Activated CD4-positive, alpha-beta T cell treated with anti-CD3 and anti-CD28 coated beads, Interleukin-10, Interleukin-2, amounts not matched to agents 100 ng/mL and 50 ng/mL, durations not matched to agents 16 hours and 8 hours (primary cell): ENCODE measurements at places on chromosomes 2 and 18.

DNA sequence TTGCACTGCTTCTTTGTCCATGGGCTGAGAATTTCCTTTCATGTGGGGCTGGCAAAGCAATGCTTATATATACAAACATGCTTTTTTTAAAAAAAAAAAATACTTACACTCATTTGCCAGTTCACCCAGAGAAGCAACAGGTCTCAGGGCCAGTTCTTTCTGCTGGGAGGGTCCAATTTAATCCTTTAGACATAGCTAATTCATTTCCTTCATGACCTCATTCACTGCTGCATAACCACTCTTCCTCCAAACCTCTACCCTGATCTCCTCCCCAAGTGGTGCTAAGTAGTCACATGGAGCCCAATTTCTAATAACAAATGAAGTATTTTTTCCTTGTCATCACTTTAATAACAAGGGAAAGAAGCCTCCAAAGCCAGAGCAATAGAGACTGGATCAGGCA, 17.1 kb upstream of the TMEM178A start:
- DNase-seq: no peak

GRCh38 chr2:17798338-17798737, 17.9 kb upstream of the MSGN1 start:
- no peak for DNase-seq

- DNase-seq: no peak
Measured at GRCh38 chr2:151363709-151364108, 6.3 kb downstream of the TNFAIP6 start.

DNA sequence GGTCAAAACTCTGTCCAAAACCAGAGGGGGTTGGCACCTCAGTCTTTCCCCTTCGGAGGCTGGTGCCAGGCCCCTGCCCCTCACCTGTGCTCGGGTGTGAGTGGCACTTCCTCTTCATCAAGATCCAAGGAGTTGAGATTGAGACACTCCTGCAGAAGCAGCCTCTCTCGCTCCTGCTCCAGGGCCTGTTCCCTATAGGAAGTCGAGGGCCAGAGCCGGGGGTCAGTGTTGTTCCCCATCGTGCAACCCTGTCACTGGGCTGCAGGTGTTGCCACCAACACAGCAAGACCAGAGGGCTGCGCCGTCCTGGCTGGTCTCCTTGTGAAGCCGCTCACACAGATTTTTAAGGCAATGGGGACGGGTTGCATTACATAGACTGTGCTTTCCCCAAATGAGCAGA, 18.9 kb downstream of the FAM178B start:
- DNase-seq: no peak

- no peak for DNase-seq
Measured at GRCh38 chr18:78304192-78305164, 675.1 kb upstream of the SALL3 start.

DNA sequence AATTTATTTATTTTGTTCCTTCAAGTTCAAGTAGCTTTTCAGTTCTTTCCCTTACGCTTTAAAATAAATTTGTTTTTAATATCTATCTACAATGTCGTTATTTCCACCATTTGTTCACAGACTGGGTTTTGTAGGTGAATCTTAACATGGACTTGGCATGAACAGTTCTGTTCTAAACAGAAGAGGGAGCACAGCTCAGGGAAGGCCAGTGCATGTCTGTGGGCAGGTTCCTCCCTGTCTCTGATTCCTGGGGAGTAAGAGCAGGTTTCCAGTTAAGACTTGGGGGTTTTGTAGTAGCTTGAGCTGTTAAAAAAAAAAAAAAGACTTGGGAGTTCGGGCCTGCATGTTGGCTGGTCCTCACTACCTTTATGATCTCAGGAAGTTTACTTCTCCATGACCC, 11.1 kb downstream of the TTL start:
- DNase-seq: no peak

- DNase-seq: no peak
Measured at GRCh38 chr2:219612577-219613286, 14.7 kb upstream of the SLC4A3 start.
